ENCODE measurements at places on chromosomes 1 and 21.

- DNase-seq, result no peak
Measured at GRCh38 chr1:53295295-53295694, 32.6 kb downstream of the LRP8 start.

DNA sequence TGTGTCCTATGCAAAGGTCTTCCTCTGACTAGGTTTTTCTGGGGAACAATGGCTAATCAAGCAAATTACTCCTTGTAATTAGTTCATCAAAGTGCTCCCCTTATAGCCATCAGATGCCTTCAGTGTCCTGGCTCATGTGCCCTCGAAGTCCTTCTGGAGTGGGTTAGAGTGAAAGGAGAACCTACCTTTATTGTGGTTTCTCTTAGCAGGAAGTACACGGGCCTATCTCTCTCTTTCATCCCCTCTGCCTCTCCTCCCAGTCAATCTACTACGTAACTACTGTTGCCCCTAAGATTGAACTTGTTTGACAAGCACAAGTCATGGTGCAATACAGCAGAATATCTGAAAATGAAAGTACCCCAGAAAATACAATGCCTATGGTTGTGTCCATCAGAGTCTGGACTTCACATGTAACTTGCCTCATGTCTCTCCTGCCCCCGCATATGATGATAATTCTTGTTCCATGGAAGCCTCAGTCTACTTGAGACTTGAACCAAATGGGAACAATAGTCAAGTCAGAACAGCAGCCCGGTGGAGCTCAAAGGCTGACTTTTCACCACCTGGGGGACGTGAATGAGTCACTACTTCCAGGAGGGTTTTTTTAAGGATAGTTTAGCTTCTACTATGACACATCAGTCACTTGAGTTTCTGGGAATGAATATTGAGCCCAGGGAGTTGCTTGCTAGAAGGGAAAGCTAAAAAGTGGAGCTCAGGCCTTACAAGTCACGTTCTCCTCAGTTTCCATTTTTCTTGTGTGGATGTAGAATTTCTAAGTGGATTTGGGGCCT is 243.6 kb downstream of the TNR start:
- DNase-seq, result no peak

DNA sequence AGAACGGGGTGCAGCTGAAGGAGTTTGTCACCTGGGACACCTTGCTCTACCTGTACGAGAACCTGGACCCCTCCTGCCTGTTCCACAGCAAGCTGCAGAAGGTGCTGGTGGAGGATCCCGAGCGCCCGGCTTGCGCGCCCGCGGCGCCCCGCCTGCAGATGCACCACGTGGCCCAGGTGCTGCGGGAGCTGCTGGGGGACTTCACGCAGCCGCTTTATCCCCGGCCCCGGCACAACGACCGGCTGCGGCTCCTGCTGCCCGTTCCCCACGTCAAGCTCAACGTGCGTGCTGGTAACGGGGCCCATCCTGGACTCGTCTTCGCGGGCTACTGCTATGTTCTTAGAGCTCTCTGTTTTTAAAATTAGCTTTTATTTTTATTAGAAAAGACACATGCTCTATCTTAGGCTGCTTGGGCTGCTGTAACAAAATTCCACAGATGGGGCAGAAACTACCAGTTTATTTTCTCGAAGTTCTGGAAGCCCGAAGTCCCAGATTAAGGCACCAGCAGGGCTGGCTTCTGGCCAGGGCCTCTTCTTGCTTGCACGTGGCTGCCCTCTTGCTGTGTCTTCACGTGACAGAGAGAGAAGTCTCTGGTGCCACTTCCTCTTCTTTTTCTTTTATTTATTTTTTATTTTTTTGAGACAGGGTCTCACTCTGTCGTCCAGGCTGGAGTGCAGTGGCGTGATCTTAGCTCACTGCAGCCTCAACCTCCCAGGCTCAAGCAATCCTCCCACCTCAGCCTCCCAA is 38.1 kb downstream of the TRPM2 start:
- DNase-seq, result no peak

- no peak for DNase-seq
Measured at GRCh38 chr21:42681296-42682206, 28.1 kb downstream of the PDE9A start.

GRCh38 chr1:23403038-23403336 is 21.6 kb downstream of the TCEA3 start:
- no peak for DNase-seq

GRCh38 chr1:98468111-98468717 is 193.3 kb upstream of the SNX7 start:
- no peak for DNase-seq

- no peak for DNase-seq
Measured at GRCh38 chr1:244062156-244062725, 11.2 kb downstream of the ZBTB18 start.

GRCh38 chr1:3310718-3311400 is 143.6 kb upstream of the ARHGEF16 start:
- DNase-seq, result no peak

DNA sequence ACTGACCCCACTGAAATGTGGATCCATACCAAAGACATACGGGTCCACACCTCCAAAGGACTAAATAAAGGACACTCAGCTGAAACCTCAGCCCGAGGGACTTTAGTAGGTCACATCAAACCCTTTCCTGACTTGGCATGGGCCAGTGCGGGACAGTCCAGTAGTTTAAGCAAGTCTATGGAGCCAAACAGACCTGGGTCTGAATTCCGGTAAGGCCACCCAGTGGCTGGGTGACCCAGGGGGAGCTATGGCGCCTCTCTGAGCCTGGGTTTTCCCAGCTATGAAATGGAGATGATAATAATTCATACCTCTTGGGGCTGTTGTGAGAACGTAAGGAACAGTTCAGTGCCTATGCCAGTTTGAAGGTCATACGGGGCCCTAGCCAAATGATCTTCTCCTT is 36.2 kb upstream of the ZBTB40 start:
- no peak for DNase-seq

DNA sequence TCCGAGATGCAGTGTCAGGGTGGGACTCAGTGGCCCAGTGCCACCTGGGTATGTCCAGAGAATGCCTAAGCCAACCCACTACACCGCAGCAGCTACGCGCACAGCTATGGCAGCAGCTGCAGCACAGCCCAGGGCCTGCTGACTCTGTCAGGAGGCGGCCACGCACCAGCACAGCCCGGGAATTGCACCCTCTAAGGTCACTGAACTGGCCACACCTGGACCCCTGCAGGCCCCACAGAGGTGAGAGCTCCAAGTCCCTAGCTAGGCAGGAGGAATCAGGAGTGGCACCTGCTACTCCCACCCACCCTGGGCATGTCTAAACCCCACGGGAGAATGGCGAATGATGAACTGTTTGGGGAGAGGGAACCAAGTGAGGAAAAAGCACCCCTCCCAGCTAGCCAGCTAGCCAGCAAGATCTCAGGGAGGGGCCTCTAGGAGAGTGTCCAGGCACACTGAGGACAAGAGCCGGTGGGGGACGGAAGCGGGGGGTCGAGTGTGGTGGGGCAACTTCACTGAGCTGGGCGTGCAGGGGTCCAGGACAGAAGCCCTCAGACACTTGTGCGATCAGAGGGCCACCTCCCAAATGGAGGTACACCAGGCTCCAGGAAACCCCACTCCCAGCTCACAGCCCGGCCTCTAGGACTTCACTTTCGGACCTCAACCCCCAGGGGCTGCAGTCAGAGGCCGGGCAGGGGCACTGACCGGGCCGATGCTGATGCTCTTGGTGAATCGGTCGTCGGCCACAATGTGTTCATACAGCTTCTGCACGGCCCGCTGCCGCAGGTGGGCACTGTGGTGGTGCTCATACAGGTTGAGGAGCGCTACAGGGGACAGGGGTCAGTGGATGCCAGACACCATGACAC is 13.9 kb downstream of the LSS start:
- DNase-seq, result no peak

DNA sequence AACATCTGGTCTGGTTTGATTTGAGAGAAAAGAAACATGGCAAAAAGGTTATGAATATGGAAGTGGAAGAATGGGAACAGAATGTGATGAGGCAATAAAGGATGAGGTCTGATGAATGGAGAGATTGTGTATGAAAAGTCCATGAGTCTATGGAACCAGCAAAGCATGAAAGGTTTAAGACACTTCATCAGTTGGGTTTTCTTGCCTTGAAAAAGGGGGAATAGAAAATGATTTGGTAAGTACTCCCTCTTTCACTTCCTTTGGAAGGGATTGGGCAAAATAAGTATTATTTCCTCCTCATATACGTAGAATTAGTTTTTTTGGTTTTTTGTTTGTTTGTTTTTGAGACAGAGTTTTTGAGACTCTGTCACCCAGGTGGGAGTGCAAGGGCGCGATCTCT is 155.8 kb downstream of the TRIM33 start:
- no peak for DNase-seq

GRCh38 chr1:14930247-14930965 is 223.1 kb upstream of the TMEM51 start:
- DNase-seq, result no peak

DNA sequence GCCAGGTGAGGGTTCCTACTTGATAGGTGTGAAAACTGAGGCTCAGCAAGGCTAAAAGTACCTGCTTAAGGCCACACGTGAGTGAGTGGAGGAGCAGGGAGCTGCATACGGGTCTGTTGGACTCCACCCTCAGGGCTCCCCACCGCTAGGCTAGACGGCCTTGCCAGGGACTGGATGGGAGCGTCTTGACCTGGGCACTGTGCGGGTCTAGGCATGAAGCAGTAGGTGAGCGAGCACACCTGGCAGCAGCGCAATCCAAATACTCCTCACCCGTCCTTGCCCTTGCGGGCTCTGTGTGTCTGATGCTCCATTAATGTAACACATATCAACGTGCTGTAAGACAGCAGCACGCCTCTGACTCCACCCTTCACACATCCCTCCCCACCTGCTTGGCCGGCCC is 94.0 kb downstream of the LACTBL1 start:
- no peak for DNase-seq

DNA sequence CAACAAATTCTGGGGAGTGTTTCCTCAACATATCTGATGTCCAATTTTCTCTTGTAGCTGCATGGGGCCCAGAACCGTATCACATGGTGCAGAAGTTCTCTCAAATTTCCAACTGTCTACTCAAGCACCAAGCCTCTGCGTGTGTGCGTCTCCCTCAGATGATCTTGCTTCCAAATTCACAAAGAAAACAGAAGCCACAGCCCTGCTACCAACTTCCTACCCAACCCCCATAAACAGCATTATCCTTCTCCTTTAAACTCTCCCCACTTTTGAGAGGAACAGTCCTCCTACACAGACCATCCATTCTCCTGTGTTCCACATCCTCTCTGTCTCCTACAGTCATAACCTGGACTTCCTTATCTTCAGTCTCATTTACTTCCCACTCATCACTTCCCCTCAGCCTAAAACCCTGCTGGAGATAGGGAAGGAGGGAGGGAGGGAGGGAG is 354.1 kb downstream of the SMYD3 start:
- DNase-seq, result no peak

DNA sequence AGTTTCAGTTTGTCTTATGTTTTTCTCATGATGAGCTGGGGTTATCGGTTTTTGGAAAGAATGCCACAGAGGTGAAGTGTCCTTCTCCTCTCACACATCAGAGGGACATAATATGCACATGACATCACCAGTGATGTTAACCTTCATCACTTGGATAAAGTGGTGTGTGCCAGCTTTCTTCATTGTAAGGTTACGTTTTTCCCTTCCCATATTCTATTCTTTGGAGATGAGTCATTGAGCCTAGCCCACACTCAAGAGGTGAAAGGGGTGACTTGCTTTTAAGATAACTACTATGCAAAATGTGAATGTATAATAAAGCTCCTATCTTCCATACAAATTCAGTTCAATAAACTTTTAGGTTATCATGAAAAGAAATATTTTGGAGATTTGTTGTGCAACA is 36.7 kb upstream of the MAGI3 start:
- DNase-seq, result no peak

DNA sequence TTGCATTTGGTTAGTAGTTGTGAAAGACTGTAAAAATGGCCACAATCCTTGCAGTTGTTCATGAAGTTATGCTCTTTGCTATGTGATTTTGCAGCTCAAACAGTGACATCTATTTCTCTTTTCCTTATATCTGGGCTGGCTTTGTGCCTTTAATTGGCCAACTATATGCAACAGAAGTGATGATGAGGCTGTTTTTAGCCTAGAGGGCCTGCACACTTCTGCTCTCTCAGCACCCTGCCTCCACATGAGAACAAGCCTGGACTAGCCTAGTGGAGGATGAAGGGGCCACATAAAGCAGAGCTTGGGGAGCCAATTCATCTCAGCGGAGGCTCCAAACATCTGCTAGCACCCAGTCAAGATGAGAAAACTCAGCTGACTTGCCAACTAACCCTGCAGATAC is 339.8 kb downstream of the OMA1 start:
- no peak for DNase-seq

DNA sequence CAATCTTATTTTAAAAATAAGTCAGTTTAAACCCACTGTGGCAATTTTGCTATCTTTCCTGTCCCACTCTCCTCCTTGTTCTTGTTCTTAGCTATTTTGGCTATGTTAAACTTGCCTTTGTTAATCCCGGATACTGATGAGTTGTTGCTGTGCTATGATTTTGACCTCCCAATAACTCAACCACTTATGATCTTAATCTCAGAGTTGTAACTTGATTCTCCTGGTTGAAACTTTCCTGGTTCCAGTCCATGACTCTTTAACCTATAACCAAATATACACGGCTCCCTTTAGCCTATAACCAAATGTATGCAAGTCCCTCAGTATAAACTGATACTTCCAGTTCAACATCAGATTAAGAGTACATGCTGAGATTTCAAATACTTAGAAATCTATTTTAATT is 15.6 kb upstream of the ACADM start:
- DNase-seq, result no peak

DNA sequence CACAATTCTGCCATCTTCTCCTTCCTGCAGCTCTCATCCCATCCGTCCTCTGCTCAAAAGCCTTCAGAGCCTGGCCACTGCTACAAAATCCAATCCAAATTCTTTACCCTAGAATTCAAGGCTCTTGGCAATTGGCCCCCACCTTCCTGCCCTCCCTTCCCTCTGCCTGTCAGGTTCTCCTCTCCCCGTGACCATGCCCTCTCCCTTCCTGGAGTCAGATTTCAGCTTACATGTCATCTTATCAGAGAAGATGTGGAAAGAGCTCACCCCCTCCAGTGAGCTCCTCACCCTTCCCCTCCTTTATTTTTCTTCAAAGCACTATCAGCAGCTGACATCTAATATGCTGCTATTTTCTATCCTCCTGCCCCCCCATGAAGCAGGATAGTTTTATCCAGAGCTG is 86.9 kb downstream of the GRIK3 start:
- DNase-seq, result no peak

GRCh38 chr1:173002891-173003838 is 47.6 kb downstream of the TNFSF18 start:
- DNase-seq, result no peak

GRCh38 chr1:221801773-221802516 is 60.1 kb upstream of the DUSP10 start:
- no peak for DNase-seq

All from activated naive CD8-positive, alpha-beta T cell treated with anti-CD3 and anti-CD28 coated beads, Interleukin-2, amount 50 U/mL, for 24 hours (primary cell).